ENCODE measurements at places on chromosomes 5 and 9.

GRCh38 chr5:56095579-56096102 is 100.9 kb upstream of the IL6ST start:
- DNase-seq: no peak

GRCh38 chr5:124524552-124525232 is 221.7 kb downstream of the ZNF608 start:
- no peak for DNase-seq

DNA sequence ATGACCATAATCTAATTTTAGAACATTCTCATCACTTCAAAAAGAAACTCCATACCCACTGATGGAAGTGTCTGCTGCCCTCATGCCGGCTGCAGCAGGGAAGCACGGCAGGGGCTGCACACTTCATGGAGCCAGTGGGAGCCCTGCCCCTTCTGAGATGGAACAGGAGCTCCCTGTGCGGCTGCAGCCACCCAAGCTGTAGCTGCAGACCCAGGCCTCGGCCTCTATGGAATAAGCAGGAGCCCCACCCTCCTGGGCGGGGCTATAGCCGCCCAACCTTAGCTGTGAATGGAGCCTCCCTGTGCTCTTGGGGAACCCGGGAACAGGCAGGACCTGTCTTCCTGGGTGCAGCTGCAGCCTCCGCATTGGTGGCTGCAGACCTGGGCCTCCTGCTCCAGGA is 128.5 kb downstream of the NUDT12 start:
- DNase-seq: no peak

DNA sequence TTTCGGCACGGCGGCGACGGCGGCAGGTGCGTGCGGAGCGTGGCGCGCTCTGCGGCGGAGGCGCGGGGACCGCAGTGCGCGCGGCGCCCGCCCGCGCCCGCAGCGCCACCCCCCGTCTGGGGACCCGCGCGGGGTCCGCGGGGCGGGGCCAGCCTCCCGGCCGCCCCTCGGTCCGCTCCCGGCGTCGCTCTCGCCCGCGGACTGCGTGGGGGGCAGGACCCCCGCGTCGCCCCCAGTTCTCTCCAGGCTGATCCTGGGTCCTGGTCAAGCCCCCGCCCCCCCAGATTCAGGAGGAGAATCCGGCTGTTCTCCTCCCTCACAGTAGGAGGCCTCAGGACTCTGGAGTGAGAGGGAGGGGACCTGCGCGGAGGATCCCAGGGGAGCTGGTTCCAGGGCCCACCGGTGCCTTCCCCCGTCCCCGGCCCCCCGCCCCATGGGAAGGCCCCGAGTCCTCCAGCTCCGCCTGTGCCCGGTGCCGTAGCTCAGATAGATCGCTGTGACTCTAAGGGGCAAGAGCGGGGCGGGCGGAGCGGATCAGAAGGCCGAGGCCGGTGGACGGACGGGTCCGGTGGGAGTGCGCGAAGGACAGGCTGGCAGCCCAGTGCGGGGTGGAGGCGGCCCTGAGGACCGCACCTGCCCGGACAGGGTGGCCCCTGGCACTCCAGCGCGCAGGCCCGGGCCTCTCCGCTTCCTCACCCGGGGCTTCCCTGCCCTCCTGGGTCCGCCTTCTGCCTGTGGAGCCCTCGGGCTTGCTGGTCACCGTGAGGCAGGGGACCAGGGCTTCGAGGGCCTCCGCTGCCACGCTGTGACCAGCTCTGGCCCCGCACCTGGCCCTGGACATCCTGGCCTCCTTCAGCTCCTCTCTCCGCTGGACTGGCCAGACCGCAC is at the start of gene RNF208:
Gene RNF208, minus strand, starts transcription at position 51 of the 888 bp plus-strand sequence. CDS start 1,028 bp downstream, outside the sequence.
- DNase-seq: no peak

- DNase-seq: no peak
Measured at GRCh38 chr5:173602423-173602822, 14.0 kb downstream of the BOD1 start.

DNA sequence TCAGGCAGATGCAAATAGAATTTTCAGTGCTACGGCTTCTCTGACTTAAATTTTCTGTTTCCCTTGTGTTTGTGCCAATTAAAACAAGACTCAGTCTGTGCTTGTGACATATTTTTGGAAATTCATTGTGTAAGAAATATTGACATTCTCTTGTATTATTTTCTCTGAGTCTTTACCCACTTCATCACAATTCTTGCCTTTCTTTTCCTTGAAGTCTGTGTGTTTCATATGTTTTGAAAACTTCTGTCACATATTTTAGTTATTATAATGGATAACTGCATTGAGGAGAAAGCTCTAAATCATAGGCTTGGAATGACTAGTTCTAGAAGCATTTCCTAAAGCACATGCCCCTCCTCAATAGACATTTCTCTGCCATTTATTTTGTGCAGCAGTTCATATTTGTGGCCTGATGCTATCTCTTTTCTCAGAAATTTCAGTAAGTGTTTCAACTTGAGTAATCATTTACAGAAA is 206.6 kb downstream of the PALM2AKAP2 start:
- DNase-seq: no peak

DNA sequence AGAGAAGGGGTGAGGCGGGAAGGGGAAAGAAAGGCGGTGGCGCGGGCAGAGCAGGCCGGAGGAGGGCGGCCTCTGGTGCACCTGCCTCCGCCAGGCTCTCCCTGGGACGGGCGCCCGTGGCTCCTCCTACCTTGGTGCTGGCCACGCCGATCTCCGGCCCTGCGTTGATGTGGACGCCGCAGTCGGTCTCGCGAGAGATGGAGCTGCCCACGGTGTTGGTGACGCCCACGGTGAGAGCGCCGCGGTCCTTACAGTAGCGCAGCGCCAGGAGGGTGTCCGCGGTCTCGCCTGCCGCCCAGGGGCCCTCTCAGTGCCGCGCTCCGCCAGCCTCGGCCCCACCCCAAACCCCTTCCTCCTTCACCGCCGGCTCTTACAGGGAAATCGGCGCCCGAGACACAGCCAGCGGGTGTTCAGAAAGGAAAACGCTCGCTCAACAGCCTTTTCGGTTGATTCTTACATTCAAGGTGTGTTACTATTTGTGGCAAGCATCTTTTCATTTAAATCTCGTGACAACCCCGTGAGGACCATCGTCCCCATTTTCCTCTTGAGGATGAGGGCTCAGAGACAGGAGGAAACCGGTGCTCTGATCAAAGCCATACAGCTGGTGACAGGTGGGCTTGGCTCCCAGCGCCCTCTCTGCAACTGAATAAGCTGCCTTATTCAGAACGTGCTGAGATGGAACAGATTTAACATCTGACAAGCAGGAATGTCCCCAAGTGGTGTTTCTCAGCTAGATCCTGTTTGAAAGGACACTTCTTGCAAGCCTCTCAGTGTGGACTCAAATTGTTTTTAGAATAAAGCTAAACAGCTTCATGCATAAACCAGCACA is 22.0 kb upstream of the MAPK9 start:
- no peak for DNase-seq

GRCh38 chr5:9604416-9604815 is 25.7 kb downstream of the TAS2R1 start:
- no peak for DNase-seq

DNA sequence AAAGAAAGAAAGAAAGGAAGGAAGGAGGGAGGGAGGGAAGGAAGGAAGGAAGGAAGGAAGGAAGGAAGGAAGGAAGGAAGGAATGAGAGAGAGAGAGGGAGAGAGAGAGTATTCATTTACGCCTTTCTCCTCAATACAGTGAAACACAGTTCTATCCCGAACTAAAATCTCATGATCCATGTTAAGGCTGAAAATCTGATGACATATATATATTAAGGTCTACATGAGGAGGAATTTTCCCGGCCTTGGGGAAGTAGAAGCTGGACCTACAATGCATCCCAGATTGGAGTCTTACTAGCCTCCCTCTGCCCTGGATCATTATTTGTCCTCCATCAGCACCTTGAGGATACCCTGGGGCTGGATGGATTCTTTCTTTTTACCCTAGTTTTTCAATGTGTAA is 95.1 kb upstream of the DAPK1 start:
- DNase-seq: no peak

- DNase-seq: no peak
Measured at GRCh38 chr9:343773-344172, 129.1 kb downstream of the DOCK8 start.

- DNase-seq: no peak
Measured at GRCh38 chr9:77712533-77713130, 64.5 kb upstream of the GNA14 start.

DNA sequence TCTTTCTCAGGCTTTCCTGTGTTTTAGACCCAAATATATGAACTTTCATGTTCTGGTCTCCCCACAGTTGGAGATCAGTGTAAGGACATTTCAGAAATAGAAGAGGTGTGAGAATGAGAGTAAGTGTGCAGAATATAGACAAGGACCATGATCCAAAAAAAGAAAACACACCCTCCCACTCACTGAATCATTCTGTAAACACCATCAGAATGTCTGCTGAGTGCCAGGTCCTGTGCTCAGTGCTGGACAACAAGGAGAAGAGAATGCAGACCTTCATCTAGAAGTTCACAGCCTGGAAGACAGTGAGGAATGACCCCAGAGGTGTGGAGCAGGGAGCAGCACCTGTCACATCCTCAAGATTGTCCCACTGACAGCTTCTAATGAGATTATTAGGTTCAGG is 19.1 kb upstream of the SH3RF2 start:
- no peak for DNase-seq

DNA sequence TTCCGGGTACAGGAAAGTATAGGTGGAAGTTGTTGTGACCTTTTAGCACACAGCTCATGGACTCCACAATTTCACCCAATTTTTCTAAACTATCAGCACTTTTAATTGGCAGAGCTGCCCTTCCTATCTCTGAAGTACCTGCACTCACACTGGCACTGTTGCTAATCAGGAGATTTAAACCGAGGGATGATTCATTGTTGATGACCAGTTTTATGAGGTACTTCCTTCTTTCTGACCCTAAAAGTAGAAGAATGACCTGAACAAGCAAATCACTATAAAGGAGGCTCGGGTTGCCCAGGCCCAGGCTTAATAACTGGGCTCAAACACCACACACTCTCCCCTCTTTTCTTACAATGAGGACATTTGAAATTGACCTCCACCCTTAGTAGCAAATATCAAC is 105.9 kb downstream of the KCNN2 start:
- DNase-seq: no peak

DNA sequence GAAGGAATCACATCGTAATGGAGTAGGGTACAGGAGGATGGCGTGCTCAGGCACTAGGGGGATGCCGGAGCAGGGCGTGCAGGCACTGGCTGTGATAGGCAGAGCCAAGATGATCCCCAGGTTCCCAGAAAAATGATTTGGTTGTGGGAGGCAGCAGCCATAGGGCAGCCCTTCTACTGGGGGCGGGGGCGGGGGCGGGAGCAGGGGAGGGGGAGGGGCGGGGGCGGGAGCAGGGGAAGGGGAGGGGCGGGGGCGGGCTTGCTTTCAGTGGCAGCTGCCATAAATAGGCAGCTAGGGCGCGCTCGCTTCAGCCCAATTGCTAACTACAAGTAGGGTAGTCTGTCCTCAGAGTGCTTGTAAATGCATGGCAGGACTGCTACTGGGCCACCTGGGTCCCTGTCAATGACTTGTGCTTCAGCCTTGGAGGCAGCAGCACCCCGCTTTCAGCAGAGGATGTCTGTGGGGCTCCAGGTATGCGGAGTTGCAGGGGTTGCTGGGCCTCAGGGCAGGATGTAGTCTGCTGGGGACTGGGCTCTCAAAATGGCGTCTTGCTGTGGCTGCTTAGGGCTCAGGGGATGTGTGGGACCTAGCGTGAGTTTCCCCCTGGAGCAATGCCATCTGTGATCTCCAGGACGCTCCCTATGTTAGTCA is 354.3 kb downstream of the RAB3C start:
- no peak for DNase-seq

DNA sequence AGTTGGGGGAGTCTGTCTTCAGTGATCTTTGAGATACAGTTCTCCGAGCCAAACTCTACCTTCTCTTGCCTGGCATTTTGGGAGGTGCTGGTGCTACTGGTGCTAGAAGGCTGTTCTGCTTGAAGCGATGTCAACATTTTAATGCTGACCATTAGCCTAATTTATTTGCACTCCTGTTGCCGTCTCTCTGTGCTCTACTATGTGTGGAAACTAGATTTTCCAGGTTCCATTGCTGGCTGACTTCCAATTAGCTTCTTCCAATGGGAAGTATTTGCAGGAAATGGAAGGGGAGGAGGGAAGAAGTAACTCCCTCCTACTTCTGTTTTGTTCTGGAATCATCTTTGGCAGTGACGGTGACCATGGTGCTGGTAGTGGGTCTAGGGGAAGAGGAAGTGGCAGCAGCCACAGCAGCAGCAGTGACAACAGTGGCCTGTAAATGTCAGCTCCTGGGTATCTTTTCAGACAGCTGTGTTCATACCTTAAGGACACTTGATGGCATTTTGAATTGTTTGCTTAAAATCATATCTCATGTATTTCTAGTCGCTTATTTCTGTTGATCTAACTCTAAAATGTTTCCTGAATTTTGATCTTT is 7.9 kb downstream of the TXNDC8 start:
- no peak for DNase-seq

DNA sequence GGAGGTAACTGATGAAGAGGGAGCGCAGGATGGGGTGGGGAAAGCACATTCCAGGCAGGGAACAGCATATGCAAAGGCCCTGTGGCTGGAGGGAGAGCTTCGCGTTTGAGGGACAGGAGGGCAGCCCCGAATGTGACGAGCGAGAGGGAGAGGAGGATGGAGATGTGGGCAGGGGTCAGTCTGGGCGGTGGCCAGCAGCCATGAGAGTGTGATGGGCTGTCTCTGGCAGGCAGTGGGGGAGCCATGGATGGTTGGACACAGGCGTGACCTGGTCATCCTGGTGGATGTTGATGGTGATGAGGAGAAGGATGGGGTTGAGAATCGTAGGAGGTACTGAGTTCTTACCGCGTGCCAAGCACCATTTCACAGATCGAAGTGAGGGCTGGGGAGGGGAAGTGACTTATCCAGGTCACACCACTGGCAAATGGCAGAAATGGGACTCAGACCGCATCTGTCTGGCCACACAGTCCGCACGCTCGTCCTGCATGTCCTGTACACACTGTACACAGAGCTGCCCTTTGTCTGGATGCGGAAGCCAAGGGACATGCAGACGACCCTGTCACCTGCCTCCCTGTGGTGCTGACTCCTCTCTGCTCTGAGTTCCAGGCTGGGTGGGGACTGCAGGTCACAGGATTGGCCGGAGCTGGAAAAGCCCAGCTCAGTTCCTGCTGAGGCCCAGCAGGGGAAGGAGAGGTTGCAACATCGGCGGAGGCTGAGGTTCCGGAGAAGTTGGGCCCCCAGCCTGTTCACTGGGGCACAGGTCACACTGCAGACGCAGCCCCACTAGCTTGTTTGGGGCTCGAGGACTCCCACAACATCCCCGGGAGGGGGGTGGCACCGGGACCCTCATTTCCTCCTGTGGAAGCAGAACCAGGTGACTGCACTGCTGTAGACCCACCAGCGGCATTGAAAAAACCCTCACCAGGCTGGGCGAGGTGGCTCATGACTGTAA is 165.6 kb upstream of the IER5L start:
- DNase-seq: no peak

- no peak for DNase-seq
Measured at GRCh38 chr5:32589416-32589815, 4.1 kb downstream of the SUB1 start.

- DNase-seq: no peak
Measured at GRCh38 chr5:149397530-149397929, 18.4 kb upstream of the IL17B start.
